ENCODE measurements at places on chromosomes 12 and 14.
A peak's percentile ranks its signal among the peaks of the same experiment; 100 is the strongest.

DNA sequence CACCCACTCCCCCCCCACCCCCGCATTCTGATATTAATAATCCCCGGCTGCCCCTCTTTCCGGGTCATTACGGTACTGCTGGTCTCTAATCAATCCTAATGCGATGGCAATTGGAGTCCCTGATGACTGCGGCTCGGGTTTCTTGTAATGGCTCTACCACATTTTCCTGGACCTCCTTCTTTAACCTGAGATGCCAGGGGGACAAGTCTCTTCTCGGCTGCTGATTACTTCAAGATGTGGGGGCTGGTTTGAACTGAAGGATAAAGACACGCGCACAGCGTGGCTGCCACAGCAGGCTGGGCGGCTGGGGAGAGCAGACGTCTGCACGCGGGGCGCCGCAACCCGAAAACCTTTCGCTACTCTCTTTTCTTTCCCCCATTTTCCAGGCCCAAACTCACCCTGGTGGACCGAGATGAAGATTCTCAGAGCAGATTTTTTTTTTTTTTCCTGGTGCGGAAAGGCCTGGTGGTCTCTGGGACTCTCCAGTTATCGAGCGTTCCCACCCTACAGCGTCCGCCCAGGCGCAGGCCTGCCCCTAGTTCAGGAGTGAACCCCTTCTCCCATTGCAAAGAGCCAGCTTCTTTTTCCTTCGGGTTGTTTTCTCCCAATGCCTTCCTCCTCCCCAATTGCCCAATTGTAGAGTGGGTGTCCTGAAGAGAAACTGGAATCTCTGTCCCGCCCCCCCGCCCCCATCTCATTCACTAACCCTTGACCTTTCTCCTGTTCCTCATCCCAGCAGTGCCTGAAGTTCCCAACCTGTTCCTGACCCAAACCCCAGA is 6.0 kb upstream of the SIX1 start:
- no peak for DNase-seq

DNA sequence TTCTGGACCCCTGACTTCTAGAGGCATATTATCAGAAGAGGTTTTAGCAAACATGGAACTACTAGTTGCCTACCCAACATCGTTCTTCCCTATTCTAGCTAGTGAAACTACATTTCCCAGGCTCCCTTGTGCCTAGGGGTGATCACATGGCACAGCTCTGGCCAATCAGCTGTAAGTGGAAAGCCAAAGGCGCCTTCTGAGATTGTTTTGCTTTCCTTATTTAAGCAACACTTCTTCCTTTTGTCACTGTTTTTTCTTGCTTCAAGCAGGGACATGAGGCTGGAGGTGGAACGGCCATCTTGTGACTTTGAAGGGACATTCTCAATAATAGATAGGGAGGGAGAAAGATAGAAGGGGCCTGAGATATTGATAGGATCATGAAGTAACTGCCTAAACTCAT is 136.7 kb downstream of the ZNF664 start:
- DNase-seq = no peak

GRCh38 chr12:114339626-114340025 is 66.3 kb downstream of the TBX5 start:
- no peak for DNase-seq

DNA sequence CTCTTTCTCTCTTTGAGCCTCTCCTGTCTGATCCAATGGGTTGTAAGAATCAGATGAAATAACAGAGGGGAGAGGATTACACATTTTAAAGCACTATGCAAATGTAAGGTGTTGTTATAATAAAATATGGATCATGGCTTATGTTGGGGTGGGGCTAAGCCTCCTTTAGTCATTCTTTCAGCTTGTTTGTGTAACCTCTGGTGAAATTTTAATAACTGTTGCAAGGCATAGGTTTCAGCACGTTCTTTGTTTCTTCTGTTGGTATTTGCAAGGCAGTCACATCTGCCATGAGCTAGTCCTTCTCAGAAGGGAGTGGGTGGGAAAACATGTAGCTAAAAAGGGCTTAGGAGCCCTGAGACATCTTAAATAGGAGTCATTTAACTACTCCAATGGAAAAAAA is 74.8 kb upstream of the FRMD6 start:
- no peak for DNase-seq

DNA sequence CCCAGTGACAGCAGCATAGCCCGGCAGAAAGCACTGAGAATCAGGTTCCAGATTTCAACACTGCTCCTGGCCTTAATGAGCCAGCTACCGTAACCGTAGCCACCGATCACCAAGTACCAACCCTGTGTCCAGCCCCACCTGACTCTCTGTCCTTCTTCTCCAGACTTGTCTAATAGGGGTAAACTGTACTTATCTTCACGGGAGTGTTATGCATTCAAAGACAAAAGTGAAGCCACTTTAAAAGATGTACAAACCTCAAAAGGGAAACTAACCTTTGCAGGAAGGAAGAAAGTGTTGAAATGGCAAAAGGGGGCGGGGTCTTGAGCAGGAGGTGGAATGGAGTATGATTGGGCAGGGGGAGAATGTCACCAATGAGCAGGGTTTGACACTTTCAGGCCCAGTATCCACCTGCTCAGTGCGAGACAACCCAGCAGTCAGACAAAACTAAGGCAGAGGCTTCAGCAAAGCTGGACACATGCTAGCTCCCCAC is 226.1 kb downstream of the CHST11 start:
- no peak for DNase-seq

- no peak for DNase-seq
Observed at GRCh38 chr12:67471810-67472209, 176.7 kb upstream of the DYRK2 start.

DNA sequence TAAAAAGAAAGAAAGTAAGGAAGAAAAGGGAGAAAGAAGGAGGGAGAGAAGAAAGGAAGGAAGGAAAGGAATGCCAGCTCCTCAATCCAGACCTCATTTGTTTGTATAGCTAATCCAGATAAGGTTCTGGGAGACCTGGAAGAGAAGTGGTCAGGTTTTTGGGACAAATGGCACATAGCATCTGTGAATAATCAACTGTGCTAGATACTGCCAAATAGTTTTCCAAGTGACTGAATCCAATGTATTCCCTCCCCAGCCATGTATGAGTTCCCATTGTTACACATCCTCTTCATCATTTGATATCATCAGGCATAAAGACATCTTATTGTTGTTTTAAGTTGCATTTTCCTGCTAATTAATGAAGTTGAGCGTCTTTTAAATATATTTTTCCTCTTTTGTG is 18.6 kb upstream of the PTGR2 start:
- DNase-seq = no peak

GRCh38 chr14:70047598-70048312 is 141.0 kb downstream of the SLC8A3 start:
- DNase-seq = no peak

DNA sequence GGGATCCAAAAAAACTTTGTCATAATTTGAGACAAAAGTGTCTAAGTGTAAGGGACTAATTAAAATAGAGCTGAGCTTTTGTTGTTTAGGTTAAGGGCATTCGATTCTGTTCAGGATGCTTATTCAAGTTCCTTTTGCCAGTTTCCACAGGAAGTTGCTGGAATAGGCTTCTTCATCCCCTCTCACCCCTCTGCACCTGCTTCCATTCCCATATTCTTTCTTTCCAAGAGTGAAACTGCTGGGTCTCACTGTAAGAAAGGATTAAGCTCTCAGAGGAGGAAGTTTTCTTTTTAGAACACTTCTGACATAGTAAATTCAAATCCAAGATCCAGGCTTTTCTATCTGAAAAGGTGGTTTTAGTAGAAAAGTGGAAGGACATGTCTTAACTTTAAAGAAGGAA is 61.4 kb downstream of the POLR3B start:
- DNase-seq = no peak

DNA sequence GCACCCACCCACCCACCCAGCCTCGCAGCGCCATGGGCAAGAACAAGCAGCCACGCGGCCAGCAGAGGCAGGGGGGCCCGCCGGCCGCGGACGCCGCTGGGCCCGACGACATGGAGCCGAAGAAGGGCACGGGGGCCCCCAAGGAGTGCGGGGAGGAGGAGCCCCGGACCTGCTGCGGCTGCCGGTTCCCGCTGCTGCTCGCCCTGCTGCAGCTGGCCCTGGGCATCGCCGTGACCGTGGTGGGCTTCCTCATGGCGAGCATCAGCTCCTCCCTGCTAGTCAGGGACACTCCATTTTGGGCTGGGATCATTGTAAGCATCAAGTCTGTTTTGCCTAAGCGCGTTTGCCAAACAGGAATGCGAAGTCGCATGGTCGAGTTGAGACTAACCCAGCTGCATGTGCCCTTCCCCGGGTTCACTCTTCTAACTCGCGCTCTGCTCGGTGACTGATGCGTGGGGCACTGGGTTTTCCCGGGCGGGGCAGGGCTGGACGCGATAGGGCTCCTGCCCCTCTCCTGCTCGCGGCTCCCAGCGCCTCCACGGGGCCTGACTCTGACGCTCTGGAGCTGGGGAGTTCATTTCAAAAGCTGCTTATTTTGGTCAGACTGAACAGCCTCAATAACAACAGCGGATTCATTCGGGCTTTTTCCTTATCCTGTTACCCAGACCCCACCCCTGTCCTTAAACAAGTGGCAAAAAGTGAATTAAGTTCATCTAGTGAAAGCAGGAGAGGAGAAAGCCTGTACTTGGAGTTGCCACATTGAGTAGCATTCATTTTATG is 458 bp downstream of the SSPN start:
- DNase-seq = peak; percentile 75

DNA sequence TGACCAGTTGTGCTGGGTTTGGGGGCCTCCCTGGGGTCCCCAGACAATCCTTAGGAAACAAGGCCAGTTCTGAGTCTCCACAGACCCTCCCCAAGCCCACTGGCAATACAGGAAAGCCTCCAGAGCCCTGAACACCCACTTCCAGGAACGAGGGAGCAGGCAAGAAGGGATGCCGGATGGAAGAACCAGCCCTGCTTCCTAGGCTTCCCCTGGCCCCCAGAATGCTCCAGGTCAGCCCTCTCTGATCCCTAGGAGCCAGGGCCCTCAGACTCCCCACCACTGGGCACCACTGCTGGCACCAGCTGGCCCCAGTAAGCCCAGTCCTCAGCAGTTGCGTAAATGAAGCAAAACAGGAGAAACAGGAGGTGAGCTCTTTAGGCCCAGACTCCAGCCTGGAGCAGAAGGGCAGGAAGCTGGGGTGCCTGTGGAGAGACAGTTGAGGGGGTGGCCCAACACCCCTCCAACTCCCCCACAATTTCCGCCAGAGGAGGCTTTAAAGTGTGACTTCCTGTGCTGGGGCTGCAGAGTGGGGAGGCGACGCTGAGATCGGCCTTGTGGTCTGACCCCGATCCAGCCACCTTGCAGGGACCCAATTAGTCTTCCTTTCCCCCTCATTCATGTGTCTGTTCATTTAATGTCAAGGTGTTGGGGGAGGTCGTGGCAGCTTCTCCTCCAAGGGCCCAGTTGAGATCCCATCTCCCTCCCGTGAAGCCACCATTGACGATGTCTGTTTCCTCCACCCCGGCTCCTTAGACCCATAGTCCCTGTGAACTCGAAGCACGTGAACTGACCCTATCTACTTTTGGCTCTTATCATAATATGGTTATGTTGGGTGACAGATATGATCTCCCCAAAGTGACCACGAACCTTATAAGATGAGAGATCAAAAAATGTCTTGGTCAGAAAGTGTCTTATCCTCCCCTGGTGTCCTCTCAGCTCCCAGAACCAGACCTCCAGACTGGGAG is 4.7 kb downstream of the TNFRSF1A start:
- DNase-seq = peak; percentile 75

DNA sequence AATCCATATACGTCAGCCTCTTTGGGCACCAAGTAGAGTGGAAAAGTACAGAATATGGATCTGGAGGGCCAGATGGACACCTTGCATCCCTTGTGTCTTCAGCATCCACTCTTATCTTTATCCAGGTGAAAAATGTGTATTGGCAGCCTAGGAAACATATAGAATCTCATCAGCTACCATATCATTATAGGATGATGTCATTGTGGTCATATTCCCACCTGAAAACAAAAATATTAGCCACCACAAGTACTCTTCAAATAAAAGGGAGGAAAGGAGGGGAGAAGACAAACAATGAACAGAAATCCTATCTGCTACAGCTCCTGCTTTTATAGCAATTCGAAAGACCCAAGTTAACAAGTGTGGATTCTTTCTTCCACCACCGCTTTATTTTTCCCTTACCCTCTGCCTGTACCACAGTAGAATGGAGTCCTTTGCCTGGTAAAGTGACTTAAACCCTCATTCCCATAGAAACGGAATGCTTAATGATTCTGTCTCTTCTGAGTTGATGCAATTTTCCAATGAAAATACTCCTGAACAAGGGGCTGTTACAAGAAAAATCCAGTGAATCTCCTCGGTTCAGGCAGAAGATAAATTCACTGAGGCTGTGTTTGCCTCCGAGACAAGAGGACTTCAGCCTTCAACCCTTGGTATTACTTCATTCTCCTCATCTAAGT is 13.8 kb upstream of the IL26 start:
- no peak for DNase-seq

- no peak for DNase-seq
Observed at GRCh38 chr14:99612071-99612737, 8.2 kb upstream of the CCDC85C start.

DNA sequence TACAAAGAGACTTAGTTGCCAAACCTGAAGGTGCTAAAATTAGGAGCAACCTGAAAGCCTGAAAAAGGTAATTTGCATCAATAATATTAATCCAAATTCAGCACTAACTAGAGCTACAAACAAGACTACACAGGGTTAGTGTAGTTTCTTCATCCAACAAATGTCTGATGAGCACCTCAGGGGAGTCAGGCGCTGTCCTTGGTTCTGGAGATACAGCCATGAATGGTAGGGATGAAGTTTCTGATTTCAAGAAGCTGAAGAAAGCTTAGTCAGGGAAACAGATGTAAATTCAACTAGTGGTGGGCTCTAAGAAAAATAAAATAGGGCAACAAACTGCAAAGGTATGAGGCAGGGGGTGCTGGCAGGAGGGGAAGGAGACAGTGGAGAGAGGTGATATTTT is 266.3 kb downstream of the GLT1D1 start:
- no peak for DNase-seq

DNA sequence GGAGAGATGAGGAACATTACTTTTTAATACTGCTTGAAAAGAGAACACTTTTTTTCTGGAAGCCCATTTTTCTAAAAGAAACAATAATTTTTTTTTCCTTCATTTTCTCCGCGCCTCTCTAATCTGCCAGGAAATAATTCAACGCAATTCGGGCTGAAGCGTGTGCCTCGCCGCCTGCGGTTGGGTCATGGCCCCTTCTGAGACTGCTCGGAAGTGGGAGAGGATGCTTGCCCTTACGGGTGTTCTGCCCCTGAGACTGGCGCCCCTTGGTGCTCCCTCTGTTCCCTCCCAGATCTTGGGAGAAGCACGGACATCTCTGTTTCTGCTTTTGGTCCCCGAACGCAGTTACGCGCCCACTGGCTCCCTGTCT is 332 bp upstream of the TBC1D30 start:
- DNase-seq = no peak

- no peak for DNase-seq
Observed at GRCh38 chr12:54565310-54565985, 16.0 kb downstream of the PDE1B start.

- no peak for DNase-seq
Observed at GRCh38 chr14:72513965-72514659, 379.8 kb downstream of the DPF3 start.

- DNase-seq = no peak
Observed at GRCh38 chr14:91899213-91899612, 31.9 kb upstream of the TC2N start.

- no peak for DNase-seq
Observed at GRCh38 chr14:44353805-44354204, 153.3 kb downstream of the FSCB start.

- no peak for DNase-seq
Observed at GRCh38 chr12:113425960-113426453, 3.8 kb downstream of the SDSL start.

GRCh38 chr14:95490138-95490509 is 26.3 kb downstream of the SYNE3 start:
- no peak for DNase-seq

Measured in upper lobe of right lung (tissue), 1 donor.